ENCODE measurements at places on chromosomes 5 and 9.

GRCh38 chr9:21507483-21507790, 25.3 kb upstream of the IFNE start:
- peak; percentile 17 for DNase-seq

DNA sequence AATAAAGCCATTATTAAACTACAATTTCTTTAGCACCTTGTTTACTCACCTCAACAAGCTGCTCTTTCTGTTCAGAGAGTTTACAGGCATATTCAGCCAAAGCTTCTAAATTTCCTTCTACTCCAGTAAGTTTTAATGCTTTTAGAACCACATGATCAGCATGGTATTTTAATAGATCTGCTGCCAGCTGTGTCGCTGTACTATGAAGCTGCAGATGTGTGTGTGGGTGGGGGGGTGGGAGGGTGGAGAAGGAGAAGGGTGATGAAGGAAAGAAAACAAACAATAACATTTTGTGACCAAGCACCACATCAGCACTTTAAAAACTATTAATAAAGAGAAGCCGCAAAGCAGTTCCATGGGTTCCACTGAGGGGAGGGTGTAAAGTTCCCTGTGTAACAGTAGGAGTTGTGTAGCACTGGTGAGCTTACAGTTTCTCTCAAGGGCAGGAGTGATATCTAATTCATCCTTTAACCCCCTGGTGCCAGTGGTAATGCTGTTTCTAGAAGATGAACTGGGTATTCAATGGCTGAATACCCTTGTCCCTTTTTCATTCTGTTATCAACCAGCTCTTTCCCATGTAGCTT, 38.5 kb downstream of the ABITRAM start:
- DNase-seq = peak; percentile 9

- DNase-seq = no peak
These were observed 11.1 kb upstream of the PPP1R2B start for GRCh38 chr5:156838961-156839360.

GRCh38 chr5:131382407-131383395, 118.8 kb downstream of the CDC42SE2 start:
- DNase-seq = peak; percentile 73

DNA sequence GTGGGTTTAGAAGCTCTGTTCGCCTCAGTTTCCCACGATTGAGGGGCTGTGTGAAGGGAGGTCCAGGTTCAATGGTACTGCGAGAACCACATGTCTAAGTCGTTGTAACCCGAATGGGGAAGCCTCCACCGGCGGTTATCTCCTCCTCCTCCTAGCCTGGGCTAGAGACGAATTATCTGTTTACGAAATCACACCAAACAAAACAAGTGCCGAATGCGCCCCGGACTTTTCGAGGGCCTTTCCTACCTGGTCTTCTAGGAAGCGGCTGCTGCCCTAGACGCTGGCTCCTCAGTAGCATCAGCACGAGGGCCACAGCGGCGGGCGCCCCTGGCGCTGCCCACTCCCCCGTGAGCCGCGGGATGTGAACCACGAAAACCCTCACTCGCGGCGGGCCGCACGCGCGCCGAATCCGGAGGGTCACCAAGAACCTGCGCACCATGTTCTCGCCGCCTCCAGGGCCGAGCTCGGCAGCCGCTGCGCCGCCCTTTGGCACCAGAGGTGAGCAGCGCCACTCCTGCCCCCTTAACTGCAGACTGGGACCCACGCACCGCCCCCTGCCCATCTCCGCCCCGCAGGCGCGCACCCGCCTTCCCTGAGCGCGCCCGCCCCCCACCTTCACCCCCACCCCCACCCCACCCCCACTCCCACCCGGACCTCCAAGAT, at the start of gene CDKN2A:
TSS of gene CDKN2A (minus strand) at position 500 of the 663 bp plus-strand sequence.
- peak; percentile 59 for DNase-seq

- peak; percentile 98 for DNase-seq
These were observed 41.5 kb downstream of the SH3PXD2B start for GRCh38 chr5:172412724-172413286.

DNA sequence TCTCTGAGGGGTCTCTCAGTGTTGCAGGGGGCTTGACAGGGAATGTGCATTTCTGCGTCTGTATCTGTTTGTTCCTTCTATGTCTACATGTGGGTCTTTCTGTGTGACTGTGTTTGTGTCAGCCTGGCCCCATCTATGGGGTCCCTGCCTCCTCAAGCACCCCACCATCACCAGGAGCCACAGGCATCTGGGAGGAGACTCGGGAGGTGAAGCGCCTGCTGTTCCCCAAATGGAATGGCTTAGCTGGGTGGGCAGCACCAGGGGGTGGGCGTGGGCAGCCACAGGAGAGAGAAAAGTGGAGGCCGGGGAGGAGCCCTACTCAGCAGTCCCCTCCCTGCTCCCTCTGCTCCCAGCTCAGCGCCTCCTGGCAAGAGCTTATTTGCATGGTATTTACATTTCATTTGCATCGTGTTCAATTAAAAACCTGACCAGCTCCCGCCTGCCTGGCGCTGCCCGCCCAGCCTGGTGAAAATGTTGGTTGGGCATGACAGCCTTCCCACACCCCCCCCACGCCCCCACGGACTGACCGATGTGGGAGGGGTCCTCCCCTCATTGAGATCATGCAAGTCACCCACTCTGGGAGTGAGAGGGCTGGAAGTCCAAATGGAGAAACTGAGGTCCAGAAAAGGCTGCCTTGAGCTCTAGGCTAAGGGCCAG, 50.5 kb downstream of the CXXC5 start:
- DNase-seq = peak; percentile 48

- DNase-seq = no peak
These were observed 59.5 kb downstream of the PTBP3 start for GRCh38 chr9:112273876-112274275.
